ENCODE measurements at places on chromosomes 1 and 21.

GRCh38 chr1:26079960-26080814 is 12.8 kb upstream of the TRIM63 start:
- no peak for DNase-seq

- DNase-seq, result no peak
Measured at GRCh38 chr21:28633839-28634555, 358.7 kb downstream of the LTN1 start.

GRCh38 chr1:46244656-46245371 is 2.7 kb upstream of the RAD54L start:
- no peak for DNase-seq

DNA sequence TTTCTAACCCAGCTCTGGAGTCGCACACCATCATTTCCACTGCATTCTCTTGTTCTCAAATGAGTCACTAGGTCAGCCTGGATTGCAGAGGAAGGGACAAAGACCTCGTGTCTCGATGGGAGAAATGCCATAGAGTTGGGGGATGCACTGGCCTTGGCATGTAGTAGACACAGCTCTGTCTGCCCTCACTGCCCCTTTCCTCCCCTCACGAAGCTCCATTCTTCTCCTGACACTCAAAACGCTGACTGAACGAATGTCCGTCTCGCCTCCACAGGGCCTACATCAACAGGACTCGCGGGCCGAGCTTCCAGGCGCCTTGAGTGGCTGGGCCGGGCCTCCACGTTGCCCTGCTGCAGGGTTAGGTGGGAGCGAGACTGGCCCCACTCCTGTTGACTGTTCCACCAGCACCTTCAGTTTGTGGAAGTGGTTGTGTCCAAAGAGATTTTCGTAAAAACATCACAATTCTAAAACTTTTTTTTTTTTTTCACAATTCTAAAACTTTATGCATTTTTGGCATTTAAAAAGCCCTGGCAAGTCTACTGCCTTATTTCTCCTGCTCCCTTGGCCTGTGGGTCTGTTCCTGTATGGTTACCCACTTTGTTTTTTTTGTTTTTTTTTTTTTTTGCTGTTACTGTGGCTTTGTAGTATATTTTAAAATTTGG is 18.8 kb downstream of the PKNOX1 start:
- no peak for DNase-seq

GRCh38 chr21:26281506-26281905 is 110.9 kb upstream of the APP start:
- no peak for DNase-seq

- DNase-seq, result no peak
Measured at GRCh38 chr21:26977746-26978145, 10.9 kb upstream of the ADAMTS5 start.

- DNase-seq, result no peak
Measured at GRCh38 chr1:44223187-44223610, 9.9 kb downstream of the DMAP1 start.

DNA sequence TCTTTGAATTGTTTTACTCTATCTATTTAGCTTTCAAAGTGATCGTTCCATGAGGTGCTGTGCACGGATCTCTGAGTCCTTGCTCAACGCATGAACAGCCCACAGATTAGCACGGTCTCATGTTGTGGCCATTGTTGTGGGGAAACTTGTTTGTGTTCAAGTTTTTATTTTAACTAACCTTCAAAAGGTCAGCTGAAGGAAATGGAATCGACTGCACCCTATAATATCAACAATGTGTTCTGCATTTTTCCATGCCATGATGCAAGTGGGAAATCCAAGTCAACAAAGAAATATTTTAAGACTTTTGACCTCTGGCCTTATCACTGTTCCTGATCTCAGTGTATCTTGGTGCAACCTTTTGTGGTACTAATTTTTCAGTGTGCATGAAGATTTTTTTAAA is 6.1 kb downstream of the SH2D1B start:
- DNase-seq, result no peak

- no peak for DNase-seq
Measured at GRCh38 chr21:45551316-45551715, 9.1 kb upstream of the SLC19A1 start.

GRCh38 chr1:62800281-62800680 is 16.3 kb downstream of the ATG4C start:
- no peak for DNase-seq

DNA sequence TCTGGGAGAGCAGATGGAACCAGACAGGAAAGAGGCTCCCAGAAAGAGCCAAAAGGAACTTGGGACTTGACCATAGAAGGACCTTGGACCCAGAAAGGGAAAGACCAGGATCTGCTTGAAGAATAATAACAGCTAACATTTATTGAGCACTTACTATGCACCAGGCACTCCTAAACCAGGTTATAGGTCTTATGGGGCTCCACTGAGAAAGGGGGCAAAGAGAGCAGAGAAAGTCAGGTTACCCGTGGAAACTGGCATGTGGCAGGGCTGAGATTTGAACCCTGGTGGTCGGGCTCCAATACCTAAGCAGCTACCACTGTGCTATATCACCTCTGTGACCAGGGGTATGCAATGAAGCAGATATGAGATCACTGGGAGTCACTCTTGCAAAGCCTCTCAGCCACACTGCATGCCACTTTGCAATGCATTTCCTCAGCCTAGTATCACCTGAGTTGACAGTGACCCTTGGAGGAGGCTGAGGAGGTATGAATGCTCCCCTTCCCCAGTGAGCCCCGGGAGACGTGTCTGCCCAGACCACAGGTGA is 37.8 kb downstream of the HSPG2 start:
- no peak for DNase-seq

- DNase-seq, result no peak
Measured at GRCh38 chr21:38903690-38904139, 98.0 kb downstream of the ETS2 start.

- DNase-seq, result no peak
Measured at GRCh38 chr1:248821641-248822040, 4.1 kb downstream of the SH3BP5L start.

DNA sequence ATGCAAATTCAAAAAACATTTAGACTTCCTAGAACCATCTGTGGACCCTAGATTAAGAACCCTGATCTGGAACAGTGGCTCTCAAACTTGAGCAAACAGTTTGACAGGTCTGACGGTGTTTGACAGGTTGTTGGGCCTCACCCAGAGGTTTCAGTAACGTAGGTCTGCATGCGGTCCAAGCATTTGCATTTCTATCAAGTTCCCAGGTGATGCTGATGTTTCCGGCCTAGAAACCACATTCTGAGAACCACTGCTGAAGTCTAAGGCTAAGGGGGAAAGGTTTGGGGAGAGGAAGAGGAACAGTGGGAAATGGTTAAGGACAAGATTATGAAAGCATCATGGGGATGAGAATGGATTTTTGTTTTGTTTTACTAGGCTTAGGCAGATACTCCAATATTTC is 48.6 kb downstream of the MDM4 start:
- DNase-seq, result no peak

GRCh38 chr1:53278298-53278725 is 40.0 kb upstream of the MAGOH start:
- peak; percentile 57 for DNase-seq

- no peak for DNase-seq
Measured at GRCh38 chr1:93178418-93178817, 1.8 kb downstream of the TMED5 start.

GRCh38 chr1:44237721-44238457 is 24.6 kb downstream of the DMAP1 start:
- no peak for DNase-seq

- no peak for DNase-seq
Measured at GRCh38 chr21:36747815-36748383, 49.0 kb downstream of the SIM2 start.

GRCh38 chr1:200079232-200079940 is 51.9 kb downstream of the NR5A2 start:
- DNase-seq, result no peak

DNA sequence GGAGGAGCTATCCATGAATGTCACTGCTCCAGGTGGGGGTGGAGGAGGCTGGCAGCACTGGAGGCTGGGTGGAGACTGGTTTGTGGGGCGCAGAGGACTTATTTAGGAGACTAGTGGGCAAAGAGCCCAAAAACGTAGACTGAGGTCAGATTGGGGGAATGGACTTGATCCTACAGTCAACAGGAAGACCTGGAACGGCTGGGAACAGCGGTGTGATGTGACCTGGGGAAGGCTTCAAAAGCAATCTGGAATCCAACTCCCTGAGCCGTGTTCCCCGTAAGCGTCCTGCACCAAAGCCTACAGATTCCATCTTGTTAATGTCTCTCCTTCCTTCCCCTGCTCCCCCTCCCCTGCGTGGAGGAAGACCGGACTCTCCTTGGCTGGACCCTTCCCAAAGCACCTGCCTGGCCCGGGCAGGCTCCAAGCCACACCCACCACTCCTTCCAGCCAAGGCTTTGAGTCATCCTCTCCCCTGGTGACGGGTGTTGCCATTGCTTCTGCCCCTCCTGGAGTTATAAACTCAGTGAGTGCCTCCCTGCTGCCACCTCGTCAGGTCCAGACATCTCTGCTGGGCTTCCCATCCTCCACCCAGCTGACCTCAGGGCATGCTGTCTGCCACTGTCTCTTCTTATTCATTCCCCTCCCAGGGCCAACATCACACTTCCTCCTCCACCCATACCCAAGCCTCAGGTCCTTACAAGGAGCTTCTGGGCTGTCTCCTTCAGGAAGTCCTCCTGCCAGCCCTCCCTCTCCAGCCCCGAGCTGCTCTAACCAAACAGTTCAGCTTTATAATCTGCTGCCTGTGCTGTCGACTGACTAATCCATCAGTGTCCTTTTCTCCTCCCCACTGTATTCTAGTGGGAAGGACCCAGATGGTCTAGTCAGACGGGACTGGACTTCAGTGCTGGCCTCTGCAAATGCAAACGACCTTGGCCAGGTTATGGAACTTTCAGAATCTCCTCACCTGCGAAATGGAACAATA is 1.6 kb upstream of the CLSTN1 start:
- DNase-seq, result no peak

GRCh38 chr1:27536767-27537166 is 46.8 kb upstream of the WASF2 start:
- no peak for DNase-seq

DNA sequence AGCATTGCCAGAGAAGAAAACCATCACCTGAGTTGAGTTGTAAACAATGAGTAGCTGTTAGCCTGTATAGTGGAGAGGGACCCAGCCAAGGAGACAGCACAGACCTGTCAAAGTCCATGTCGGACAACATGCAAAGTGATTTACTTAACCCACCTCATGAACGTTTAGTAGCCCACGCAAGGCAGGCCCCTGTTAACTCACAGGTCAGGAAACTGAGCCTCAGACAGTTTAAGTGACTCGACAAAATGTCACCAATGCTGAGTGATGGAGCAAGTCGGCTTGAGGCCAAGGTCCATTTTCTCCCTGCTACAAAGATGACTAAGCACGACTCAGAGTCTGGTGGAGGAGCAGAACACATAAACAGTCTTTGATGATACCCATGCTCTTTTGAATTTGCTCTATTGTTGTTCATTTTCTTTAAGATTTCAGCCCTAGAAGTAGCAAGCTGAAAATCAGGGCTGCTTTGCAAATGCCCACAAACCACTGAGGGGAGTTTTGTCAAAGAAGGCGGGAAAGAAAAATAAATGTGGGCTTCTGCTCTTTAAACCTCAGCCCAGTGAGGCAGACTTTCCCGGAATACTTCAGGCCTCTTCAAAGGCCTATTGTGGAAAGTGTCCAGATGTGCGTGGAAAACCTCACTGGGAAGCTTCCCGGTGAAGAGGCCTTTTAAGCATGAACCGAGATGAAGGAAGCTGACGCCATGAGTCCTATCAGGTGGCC is 83.8 kb upstream of the HOOK1 start:
- no peak for DNase-seq

- no peak for DNase-seq
Measured at GRCh38 chr1:32052887-32053286, 19.9 kb upstream of the TMEM39B start.

DNA sequence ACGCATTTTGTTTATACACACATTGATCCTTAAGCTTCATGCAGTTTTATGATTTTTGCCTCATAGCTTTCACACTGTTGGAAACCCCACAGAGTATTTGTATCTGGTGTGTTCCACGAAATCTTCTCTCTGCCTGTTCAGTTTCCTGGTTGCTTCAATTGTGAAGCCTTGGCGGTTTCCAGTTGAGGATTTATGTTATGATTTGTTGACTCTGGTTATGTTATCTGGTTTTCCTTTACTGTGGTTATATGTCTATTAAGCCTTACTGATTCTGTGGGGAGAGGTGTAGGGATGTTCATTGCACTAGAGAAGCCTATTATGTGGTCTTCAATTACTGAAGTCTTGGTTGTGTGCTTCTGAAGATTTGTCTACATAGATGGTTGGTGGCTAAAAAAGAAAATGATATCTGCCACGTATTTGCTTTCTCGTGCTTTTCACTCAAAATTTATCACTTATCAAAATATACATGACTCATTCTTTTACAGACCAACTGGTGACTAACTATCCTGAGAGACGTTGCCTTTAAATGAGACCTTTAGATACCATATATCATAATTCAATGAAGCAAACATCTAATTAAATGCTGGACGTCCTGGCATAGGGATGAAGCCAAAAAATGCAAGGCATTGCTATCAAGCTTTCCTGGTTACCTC is 488.0 kb upstream of the B3GALT2 start:
- DNase-seq, result no peak

DNA sequence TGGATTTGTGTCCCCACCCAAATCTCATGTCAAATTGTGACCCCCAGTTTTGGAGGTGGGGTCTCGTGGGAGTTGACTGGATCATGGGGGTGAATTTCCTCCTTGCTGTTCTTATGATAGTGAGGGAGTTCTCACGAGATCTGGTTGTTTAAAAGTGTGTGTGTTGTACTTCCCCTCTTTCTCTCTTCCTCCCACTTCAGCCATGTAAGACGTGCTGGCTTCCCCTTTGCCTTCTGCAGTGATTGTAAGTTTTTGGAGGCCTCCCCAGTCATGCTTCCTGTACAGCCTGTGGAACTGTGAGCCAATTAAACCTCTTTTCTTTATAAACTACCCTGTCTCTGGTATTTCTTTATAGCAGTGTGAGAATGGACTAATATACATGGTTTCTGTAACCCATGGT is 64.6 kb downstream of the RHOU start:
- DNase-seq, result no peak

- DNase-seq, result no peak
Measured at GRCh38 chr1:106659490-106660244, 396.8 kb upstream of the PRMT6 start.

DNA sequence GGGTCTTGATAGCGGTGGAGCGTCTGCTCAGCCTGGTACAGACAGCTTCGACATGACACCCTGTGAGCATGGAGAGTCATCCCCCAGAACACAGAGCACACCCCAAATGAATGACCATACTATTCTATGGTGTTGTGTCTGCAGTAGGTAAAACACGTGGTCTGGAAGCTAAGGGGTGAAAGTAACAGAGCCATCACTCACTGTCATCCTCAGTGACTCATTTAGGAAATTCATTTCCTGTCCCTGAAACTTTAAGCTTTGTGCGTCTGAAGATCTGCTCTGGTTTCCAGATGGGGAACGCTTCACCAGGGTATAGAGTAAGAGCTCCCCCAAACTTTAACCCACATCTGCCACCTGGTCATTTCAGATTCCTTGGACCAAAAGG is 94.8 kb upstream of the DISP3 start:
- DNase-seq, result no peak

All from stimulated activated CD8-positive, alpha-beta memory T cell treated with anti-CD3 and anti-CD28 coated beads, Interleukin-2, amount 100 ng/mL, for 1 hour (primary cell).